Effector memory CD8-positive, alpha-beta T cell (primary cell): ENCODE measurements at places on chromosomes 11 and 22.

DNA sequence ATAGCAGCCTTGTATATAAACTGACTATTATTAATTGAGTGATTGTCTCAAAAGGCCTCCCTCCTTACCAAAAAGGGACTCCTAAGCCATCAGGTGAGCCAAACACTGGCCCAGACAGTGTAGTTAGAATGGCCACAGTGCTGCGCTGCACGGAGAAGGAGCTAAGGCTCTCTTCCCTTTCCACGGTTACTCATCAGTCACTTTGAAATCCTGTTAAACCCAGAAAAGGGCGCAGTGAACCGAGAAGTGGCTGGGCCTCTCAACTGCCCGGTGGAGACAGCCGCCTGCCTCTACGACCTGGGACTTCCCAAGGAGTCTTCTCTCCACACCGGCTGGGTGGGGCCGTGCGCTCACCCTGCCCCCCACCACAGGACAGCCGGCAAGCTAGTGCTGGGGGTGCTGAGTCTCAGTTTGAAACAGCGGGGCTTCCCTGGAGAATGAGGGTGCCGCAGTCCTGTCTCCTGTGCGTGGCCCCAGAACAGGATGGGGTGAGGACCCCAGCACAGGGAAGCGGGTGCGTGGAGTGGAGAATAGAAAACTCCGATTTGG, 1.3 kb downstream of the MYH9 start:
- DNase-seq: no peak

- no peak for DNase-seq
Measured at GRCh38 chr11:21927628-21928027, 265.3 kb upstream of the ANO5 start.

DNA sequence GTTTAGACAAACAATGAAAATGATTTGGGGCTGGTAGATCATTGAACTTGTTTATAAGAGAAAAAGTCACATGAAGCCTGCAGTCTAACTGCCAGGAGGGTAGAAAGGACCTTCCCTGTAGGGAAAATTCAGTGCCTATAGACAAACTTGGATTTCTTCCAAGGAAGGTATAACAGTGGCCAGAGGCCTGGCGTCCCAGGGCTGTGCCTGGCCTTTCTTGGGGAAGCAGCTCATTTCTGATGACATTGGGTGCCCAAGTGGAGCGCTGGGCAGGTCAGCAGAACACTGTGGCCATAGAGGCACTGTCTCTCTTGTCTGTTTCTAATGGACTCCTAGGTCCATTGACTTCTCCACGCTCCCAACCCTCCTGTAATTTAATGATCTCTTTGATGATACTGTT, 6.6 kb upstream of the FXYD6 start:
- DNase-seq: no peak

- no peak for DNase-seq
Measured at GRCh38 chr22:38645430-38645829, 10.8 kb downstream of the FAM227A start.

- DNase-seq: no peak
Measured at GRCh38 chr11:86517557-86517956, 142.9 kb downstream of the CCDC81 start.
